Esophagus mucosa (tissue), 1 donor: ENCODE measurements at places on chromosomes 6 and 20. TPM values are rescaled to one million over a fixed set of nuclear protein-coding genes. Genes with fewer than 3 reads are reported as not detected.

EMILIN3 gene
- 0.12 TPM for total RNA-seq

CDH4 gene
- total RNA-seq, result not detected

CEBPB gene
- total RNA-seq, result 59.8 TPM

NOTCH4 gene
- total RNA-seq, result 2.7 TPM

ZNF292 gene
- 21.6 TPM for total RNA-seq

EDN1 gene
- 0.76 TPM for total RNA-seq

SMOC2 gene
- 1.9 TPM for total RNA-seq

LATS1 gene
- total RNA-seq, result 15.7 TPM

MAPK13 gene
- 97.9 TPM for total RNA-seq

PPP1R16B gene
- 2.3 TPM for total RNA-seq

SLC32A1 gene
- total RNA-seq, result not detected

COL20A1 gene
- not detected for total RNA-seq

LINC00237 gene
- total RNA-seq, result not detected
